ENCODE measurements at places on chromosomes 3 and 15.
A peak's percentile ranks its signal among the peaks of the same experiment; 100 is the strongest.

DNA sequence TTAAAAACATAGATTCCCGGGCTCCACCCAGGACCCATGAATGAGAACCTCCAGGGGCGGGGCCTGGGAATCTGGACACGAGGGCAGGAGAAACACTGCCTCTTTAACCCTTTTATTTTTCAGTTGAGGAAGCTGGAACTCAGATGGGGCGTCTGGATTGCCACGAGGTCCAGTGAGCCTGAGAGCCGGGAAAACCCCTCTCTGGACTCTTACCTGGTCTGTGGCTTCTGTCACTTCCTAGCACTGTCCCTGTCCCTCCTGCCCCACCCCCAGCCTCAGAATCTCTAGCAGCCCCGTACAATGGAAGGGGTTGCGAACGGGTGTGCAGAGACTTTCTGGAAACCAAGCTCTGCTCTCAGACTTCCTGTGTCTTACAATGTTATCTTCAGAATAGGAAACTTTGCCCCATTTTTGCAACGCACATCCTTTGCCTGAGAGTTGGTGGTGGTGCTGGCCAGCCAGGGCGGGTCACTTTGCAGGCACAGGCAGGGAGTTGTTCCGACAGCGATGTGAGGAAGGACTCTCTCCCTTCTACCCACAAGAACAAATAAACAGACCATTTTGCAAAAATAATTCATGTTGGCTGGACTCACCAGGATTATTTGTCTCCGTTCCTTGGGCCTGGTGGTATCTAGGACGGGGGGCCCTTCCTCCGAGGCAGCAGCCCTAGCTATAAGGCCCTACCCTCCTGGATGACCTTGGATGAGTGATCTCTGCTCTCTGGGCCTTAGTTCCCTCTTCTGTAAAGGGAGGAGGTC is 59.1 kb downstream of the SMAD6 start:
- no peak for DNase-seq

- DNase-seq: no peak
These were observed 31.5 kb downstream of the TM2D3 start for GRCh38 chr15:101620671-101621070.

DNA sequence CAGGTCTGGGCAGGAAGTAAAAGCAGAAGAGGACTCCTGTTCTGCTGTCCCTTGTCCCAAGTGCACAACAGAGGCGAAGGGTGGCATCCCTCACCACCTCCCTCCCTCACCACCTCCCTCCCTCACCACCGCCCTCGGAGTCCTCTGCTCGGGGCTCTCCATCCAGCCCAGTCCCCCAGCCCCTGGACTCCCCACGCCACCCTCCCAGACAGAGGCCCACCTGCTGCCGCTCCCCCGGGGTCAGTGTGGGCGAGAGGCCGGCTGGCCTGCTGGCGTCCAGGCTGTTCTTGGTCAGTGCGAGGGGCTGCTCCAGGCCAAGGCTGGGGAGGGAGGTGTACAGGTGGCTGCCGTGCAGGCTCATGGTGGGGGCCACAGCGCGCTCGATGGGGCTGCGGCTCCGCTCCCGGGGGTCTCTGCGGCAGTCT is 79.1 kb downstream of the VGLL4 start:
- no peak for DNase-seq

DNA sequence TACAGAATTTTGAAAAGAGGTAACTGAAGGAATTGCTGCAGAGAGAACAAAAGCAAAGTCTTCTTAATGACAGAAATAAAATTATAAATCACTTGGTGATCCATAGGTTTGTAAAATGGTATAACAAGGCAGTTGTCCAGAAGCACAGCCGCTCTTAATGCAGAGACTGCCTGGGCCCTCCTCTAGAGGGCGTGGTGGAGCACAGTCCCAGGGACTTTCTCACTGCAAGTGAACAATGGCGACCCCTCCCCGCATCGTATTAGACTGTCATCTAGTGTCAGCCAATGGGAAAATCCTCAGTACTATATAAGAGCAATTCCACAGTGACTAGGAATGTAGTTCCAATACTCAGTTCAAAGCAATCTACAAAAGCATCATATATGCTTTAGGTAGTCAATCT is 26.4 kb upstream of the ZBED2 start:
- DNase-seq: no peak

- no peak for DNase-seq
These were observed 9.8 kb upstream of the VGLL4 start for GRCh38 chr3:11653298-11654055.

DNA sequence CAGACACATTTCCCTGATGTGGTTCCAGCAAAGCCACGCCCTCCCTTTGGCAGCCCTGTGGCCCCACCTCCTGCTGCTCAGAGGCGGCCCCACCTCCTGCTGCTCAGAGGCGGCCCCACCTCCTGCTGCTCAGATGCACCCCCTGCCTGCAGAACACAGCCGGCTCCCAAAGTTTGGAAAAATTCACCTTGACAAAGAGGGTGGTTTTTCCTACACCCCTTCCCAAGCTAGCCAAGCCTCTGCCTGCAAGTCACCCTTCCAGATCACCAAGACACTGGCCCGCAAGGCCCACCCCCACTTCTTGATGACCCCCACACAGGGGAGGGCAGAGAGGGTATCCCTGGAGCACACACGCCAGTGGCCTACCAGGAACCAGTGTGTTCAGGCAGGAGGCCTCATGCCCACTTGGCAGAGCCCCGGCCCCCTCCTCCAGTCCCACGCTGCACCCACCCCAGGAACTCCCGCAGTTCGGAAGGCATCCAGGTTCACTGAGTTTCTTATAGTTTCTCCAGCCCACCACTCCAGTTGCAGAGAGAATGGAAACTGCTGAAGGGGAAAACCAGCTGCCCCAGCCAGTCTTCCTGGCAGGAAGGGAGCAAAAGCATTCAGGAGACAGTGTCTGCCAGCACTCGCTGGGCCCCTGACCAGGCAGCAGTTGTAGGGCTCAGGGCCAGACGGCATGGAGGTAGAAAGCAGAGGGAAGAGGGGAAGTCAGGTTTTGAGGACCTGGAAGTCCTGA is 2.3 kb upstream of the HAPLN3 start:
- peak; percentile 1 for DNase-seq

DNA sequence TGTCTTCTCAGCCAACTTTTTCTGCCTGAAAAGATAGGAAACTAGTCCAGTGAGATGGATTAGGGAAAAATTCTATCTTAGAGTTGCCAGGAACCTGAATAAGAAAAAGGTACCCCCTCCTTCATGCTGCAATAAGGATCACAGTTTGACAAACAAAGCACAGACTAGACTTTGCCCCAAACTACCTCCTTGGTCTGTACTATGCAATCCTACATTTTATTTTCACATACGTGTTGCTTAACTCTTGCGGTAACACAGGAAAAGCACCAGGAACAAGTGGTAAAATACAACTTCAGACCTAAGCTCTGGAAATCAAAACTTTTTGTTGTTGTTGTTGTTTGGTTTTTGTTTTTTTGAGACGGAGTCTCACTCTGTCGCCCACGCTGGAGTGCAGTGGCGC is 11.3 kb upstream of the IL12A start:
- DNase-seq: no peak

GRCh38 chr3:159451067-159451466 is 537.6 kb upstream of the IL12A start:
- DNase-seq: no peak

GRCh38 chr3:162142511-162142910 is 645.9 kb downstream of the OTOL1 start:
- no peak for DNase-seq

- DNase-seq: no peak
These were observed 32.2 kb upstream of the COLQ start for GRCh38 chr3:15553749-15554148.

GRCh38 chr3:56917361-56918110 is 115.8 kb upstream of the ARHGEF3 start:
- DNase-seq: peak; percentile 62

- no peak for DNase-seq
These were observed 265.2 kb upstream of the GOLGA6L4 start for GRCh38 chr15:83970295-83970890.

GRCh38 chr3:172811099-172811498 is 60.6 kb downstream of the ECT2 start:
- DNase-seq: no peak

- no peak for DNase-seq
These were observed 203.6 kb downstream of the AKAP13 start for GRCh38 chr15:85583923-85584390.

GRCh38 chr15:63029676-63030075 is 12.9 kb upstream of the TPM1 start:
- no peak for DNase-seq

DNA sequence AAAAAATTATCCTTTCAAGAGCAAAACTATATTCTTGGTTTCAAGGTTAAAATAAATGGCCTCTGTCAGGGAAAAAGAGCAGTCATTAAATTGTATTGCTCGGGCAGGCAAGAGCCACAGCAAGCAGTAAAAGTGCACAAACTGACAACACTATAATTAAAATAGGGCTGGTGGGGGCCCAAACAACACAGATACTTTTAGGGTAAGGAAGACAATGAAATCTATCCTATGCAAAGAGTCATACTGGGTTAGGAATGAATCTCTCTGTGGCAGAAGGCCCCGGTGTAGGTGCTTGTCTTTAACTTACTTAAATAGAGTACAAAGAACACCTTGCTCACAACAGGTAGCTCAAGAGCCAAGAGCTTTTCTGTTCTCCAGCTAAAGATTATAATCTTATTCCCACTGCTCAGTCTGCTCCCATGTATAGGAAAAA is 94.7 kb downstream of the DLG1 start:
- DNase-seq: no peak

DNA sequence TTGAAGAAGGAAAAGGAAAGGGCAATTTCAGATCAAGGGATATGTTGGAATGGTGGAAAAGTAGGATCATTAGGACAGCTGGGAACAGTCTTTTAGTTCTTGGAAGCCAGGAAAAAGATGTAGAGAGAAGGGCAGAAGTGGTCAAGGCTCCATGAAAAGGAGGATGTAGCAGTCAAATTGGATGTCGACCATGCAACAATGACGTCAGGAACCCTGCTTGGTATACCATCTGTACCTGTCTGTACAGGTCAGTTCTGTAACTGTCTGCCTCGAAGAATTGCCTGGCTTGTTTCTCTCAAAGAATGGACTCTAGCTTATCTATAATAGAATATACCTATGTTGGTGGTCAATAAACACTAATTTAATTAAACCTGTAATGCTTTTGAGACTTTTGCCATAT is 157.8 kb upstream of the SGO1 start:
- DNase-seq: no peak

- DNase-seq: no peak
These were observed 908.6 kb downstream of the NTRK3 start for GRCh38 chr15:87347806-87348515.

- DNase-seq: no peak
These were observed 318.6 kb upstream of the SATB1 start for GRCh38 chr3:18743761-18744160.

DNA sequence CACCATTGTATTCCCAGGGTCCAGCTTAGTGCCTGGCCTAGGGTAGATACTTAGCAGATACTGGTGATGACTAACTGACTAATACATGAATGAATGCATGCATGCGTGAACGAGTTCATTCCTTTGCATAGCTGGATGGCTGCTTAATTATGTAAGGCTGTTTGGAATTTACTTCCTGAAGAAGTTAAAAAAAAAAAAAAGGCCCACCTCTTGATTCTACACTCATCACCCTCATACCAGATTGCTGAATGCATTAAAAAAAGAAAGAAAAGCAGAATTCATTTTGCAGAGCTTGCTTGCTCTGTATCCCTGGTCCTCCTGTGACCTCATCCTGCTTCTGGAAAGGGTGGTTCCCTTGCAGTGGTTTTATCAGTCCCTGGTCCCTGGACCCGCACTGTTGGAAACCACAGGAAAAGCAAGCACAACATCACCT is 277.6 kb upstream of the CFAP20DC start:
- DNase-seq: no peak

- DNase-seq: no peak
These were observed 173.7 kb downstream of the ATG7 start for GRCh38 chr3:11445883-11446282.

DNA sequence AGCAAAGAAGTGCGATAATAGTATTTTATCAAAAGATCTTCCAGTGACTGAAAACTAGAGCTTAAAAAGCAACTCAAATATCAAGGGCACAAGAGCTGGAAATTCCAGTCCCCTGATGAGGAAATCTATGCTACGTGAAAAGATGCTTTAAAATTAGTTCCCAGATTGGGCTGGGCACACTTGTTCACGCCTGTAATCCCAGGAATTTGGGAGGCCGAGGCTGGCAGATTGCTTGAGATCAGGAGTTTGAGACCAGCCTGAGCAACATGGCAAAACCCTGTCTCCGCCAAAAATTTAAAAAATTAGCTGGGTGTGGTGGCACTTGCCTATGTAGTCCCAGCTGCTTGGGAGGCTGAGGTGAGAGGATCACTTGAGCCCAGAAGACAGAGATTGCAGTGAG is 138.8 kb downstream of the SEMA6D start:
- DNase-seq: no peak

DNA sequence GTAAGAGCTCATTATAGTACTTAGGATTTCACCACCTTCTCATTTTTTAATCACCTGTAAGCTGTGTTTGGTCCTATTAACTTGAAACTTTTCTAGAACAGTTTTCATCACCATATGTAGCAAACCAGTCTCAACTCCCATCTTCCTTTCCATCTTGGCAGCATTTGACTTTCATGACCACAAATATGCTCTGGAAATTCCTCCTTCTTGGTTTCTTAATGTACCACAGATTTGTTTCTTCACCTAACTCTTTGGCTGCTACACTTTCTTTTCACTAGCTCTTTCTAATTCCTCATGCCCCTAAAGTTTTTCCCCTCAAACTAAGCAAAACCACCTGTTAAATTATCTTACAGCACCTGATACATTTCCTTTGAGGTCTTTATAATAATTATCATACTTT is 13.2 kb upstream of the NMB start:
- DNase-seq: no peak

DNA sequence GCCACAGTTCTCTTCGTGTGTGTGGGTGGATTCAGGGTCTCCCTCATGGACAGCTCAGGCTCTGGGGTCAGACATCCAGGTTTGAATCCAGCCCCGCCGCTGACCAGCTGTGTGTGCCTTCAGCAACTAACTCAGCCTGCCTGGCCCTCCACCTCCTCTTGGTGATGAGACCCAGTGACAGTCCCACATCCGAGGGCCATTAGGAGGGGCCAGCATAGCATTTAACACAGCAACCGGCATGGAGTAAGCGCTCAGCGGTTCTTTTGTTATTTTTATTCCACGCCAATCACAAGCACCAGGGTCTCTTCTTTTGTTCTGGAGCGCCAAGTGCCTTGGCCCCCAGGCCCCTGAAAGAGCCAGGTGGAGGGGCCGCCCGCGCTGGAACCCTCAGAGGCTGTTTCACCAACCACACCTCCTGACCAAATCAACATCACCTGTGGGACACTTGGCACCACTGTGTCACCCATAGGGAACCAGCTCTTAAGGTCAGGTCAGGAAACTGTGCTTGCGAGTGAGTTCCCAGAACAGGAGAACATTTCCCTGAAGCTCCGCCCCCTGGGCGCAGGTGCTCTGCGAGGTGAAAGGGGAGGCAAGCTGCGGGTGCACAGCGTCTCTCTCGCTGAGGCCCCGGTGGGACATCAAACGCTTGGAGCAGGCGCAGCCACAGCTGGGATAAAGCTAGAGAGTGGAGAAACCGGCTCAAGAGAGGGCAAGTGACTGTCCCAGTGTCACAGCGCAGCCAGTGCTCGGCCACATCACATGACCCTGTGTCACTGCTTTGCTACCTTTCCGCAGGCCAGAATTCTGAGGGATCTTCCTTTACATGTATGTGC is 311.3 kb downstream of the UACA start:
- DNase-seq: no peak

GRCh38 chr15:70257573-70258248 is 160.0 kb upstream of the TLE3 start:
- DNase-seq: no peak

Data from NCI-H1092 (cell line).